ENCODE measurements at places on chromosomes 1 and 21. TPM values are rescaled to one million over a fixed set of nuclear protein-coding genes. Genes with fewer than 3 reads are reported as not detected.

DMRTB1 gene
- total RNA-seq, result not detected

KMO gene
- total RNA-seq, result 1.4 TPM

MXRA8 gene
- 0.29 TPM for total RNA-seq

DNA sequence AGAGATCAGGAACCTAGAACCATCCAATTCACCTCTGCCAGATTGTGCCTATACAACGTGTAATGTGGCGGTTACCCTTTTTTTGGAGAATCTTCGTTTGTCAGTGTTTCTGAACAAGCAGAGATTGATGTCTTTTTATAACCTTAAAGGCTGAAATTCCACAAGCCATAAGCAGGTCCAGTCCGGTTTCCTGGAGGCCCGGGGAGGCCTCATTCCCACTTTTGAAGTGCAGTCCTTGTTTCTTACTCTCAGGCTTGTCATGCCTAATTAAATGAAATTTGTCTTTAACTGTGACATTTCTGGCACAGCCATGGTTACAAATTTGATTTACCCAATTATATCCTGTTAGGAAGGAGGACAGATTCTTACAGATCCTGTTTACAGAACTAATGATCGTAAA lies 27.8 kb downstream of the ZNF362 start:
- peaks cover 5% of the 10 kb centered on the region for H3K36me3 ChIP-seq
- no peak for DNase-seq
- no peak overlapping the region for H3K27ac ChIP-seq
- no peaks in the 10 kb centered on the region for H3K27me3 ChIP-seq
- no peaks in the 10 kb centered on the region for H3K4me1 ChIP-seq

DNA sequence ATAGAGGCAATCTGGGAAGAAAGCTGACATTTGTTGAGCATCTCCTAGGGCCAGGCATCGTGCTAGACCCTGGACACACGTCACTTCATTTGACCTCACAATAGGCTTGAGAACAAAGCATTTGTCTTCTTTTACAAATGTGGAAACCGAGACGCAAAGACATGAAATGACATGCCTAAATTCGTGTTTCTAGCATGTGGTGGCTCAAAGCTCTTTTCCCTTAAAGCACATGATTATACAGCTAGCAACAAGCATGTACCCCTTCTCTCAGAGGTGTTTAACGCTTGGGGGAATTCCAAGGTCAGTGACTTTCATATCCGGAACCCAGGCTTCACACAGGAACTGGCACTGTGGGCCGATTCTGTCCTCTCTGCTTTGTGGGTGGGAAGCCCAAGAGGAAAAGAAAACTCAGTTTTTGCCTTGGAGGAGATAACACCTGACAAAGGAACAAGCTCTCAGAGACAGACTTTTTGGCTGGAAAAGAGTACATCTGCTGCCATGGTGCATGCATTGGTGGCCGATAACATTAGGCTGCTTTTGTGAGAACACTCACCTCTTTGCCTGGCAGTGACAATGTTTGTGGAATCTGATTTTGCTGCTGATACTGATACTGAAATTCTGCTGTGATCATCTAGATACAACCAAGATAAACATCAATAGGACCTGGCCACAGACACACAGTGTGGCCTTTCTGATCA lies 15.4 kb upstream of the CD2 start:
- H3K36me3 ChIP-seq, result no peaks in the 10 kb centered on the region
- no peaks in the 10 kb centered on the region for H3K27me3 ChIP-seq
- H3K4me1 ChIP-seq, result peaks cover 42% of the 10 kb centered on the region
- H3K4me3 ChIP-seq, result peak overlapping the region; percentile 9
- peak overlapping the region; percentile 79 for H3K27ac ChIP-seq

CYP4X1 gene
- total RNA-seq, result not detected

GRCh38 chr1:96922181-96922580 lies 200.6 kb downstream of the PTBP2 start:
- no peaks in the 10 kb centered on the region for H3K36me3 ChIP-seq
- DNase-seq, result no peak
- H3K4me1 ChIP-seq, result no peaks in the 10 kb centered on the region

LCE3E gene
- total RNA-seq, result not detected

CFHR4 gene
- not detected for total RNA-seq

GRCh38 chr1:209443975-209444651 lies 139.4 kb upstream of the CAMK1G start:
- no peaks in the 10 kb centered on the region for H3K27me3 ChIP-seq
- H3K27ac ChIP-seq, result no peak overlapping the region
- no peak overlapping the region for H3K4me3 ChIP-seq
- H3K36me3 ChIP-seq, result no peaks in the 10 kb centered on the region
- H3K4me1 ChIP-seq, result no peaks in the 10 kb centered on the region

DNA sequence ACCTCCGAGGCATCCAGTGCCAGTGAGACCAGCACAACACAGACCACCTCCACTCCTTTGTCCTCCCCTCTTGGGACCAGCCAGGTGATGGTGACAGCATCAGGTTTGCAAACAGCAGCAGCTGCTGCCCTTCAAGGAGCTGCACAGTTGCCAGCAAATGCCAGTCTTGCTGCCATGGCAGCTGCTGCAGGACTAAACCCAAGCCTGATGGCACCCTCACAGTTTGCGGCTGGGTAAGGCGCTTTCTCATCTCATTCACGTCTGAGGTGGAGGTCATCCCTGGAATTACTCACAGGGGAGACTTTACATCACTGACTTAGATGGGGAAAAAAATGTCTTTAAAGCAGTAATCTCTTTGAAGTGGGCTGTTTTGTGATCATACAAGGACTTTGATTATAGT lies 106.3 kb downstream of the CD247 start:
- peaks cover 5% of the 10 kb centered on the region for H3K36me3 ChIP-seq
- no peak overlapping the region for H3K4me3 ChIP-seq
- H3K27me3 ChIP-seq, result no peaks in the 10 kb centered on the region

GRCh38 chr1:117205368-117205767 lies 5.4 kb downstream of the VTCN1 start:
- H3K27ac ChIP-seq, result no peak overlapping the region
- no peak overlapping the region for H3K4me3 ChIP-seq
- H3K4me1 ChIP-seq, result no peaks in the 10 kb centered on the region
- H3K36me3 ChIP-seq, result no peaks in the 10 kb centered on the region

ZNF692 gene
- total RNA-seq, result 58.7 TPM

- no peak overlapping the region for H3K27ac ChIP-seq
- no peak for DNase-seq
- H3K4me3 ChIP-seq, result no peak overlapping the region
- H3K27me3 ChIP-seq, result peaks cover 19% of the 10 kb centered on the region
- H3K36me3 ChIP-seq, result no peaks in the 10 kb centered on the region
These were observed 559 bp downstream of the SERTAD4 start for GRCh38 chr1:210233216-210233494.

DNA sequence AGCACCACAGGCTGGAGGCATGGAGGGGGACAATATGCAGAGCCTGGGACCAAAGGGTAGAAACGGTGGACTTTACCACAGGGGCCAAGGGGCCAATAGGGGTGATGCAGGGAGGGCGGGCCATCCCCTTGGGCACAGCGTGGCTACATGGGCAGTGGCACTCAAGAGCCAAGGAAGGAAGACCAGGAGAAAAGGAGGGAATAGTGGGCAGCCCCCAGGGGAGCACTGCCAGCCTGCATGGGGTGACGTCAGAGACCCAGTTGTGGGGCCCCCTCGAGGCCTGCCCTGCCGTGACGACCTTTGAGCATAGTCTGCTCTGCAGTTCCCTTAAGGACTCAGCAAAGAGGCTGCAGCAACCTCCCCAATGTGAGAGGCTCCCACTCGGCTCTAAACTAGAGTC lies 95.5 kb upstream of the TMPRSS2 start:
- no peak for DNase-seq
- H3K4me3 ChIP-seq, result no peak overlapping the region
- no peaks in the 10 kb centered on the region for H3K27me3 ChIP-seq
- no peaks in the 10 kb centered on the region for H3K4me1 ChIP-seq
- no peak overlapping the region for H3K27ac ChIP-seq

ITGB2 gene
- total RNA-seq, result 159 TPM

GRCh38 chr1:192669174-192669573 lies 33.2 kb downstream of the RGS13 start:
- no peaks in the 10 kb centered on the region for H3K27me3 ChIP-seq
- DNase-seq, result no peak
- no peak overlapping the region for H3K4me3 ChIP-seq

LCE1B gene
- total RNA-seq, result not detected

DNA sequence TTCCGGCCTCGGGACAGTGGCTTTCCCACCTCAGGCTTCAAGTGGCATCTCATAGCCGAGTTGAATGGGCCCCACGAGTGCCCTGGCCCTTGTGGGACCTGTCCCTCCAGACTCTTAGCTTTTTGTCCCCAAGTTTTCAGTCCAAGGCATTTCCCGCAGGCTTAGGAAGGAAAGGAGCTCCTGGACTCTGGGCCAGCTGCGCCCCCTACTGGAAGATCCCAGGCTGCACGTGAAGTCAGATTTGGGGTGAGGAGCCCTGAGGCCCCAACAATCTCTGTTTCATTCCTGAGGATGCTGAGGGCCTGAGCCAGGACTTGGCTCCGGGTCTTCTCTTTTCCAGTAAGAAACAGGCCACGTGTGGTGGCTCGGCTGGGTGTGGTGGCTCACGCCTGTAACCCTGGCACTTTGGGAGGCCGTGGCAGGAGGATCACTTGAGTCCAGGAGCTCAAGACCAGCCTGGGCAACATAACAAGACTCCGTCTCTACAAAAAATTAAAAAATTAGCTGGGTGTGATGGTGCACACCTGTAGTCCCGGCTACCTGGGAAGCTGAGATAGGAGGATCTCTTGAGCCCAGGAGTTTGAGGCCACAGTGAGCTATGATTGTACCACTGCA lies 67.4 kb downstream of the ARHGEF10L start:
- H3K4me3 ChIP-seq, result no peak overlapping the region
- H3K27ac ChIP-seq, result no peak overlapping the region
- H3K36me3 ChIP-seq, result no peaks in the 10 kb centered on the region
- no peak for DNase-seq

DNA sequence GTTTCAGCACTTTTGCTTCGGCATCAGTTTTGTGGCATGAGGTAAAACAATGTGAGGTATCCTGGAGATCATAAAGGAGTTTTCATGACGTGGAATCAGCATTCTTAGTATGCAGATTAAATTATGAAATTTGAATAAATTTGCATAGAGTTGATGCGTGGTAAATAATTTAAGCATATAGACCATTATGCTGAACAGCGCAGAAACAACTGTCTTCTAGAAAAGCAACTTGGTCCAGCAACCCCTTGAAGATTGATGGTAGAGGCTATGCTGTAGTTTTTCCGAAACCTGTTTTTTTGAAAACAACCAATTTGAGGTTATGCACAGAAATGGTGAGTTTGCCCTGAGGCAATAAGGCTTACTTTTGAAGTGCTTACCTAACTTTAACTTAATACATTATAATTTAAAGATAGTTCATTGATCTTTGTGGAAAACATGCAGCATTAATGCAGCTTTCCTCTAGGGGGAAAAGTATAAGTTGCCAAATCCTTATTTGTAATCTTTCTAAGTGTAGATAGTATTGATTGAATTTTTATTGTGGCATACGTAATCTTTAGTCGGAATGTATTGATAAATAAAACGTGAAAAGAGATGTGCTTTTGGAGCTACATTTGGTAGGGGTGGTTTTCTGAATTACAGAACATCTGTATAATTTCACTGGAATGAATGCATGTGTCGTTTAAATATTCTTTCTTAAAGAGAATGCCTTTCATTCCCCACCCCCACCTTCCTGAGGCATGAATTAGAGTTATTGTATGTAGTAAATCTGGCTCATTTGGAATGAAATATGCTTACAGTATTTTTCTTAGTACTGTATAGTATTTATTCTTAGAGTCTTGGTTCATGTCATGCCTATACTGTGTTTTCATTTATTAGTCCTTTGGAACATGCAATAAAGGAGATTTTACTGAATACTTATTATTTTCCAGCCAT lies 3.8 kb downstream of the PRDM2 start:
- DNase-seq, result no peak
- no peaks in the 10 kb centered on the region for H3K27me3 ChIP-seq
- no peak overlapping the region for H3K4me3 ChIP-seq
- peak overlapping the region; percentile 76 for H3K27ac ChIP-seq

MEX3A gene
- 1.0 TPM for total RNA-seq

DNA sequence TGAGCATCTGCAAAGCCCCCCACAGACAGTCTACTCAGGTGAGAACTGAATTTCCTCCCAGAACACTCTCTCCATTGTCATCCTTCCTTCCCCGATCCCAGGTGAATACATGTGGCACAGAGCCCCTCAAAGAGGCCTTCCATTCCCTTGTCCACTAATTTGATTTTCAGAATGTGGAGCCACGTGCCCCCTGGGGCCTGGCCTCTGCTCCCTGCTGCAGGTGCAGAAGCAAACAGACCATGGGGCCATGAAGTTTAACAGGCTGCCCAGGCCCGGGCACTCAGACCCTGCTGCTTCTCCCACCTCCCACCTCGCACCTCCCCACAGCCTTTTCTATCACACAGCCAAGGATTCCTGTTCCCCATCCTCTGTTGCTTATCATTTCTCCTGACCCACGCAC lies 243.8 kb upstream of the RAB4A start:
- H3K4me3 ChIP-seq, result no peak overlapping the region
- no peak overlapping the region for H3K27ac ChIP-seq

DNA sequence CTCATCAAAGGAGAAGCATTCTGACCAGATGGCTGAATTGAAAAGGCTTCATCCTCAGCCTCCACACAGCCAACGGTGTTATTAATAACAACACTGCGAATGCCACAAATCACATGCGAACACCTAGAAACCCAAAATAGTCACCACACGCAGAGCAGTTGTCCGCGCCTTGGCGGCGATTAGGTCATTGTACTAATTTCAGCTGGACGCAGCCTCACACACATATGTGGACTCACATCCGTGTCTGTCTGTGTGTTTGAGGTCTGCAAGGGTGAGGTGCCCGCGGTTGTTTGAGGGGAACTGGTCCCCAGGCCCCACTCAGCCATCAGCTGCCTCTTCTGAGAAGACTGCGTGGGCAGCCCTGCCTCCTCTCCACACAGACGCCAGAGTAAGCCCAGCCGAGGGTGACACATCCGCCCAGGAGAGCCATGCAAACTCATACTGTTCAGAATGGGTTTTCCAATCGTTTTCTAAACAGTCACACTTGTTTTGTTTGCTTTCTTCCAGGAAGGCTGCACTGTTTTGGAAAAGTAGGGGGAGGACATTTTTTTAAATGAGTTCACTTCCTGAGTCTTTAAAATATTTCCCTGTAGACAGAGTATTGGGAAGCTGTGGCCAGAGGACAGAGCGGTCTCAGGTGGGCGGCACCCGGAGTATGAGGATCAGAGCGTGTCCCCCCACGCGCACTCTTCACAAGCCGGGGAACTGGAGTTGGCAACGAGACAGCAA lies 53.4 kb downstream of the TOMM20 start:
- DNase-seq, result no peak
- H3K4me1 ChIP-seq, result peaks cover 16% of the 10 kb centered on the region
- H3K36me3 ChIP-seq, result no peaks in the 10 kb centered on the region
- H3K4me3 ChIP-seq, result peak overlapping the region; percentile 57
- H3K27ac ChIP-seq, result no peak overlapping the region

DNA sequence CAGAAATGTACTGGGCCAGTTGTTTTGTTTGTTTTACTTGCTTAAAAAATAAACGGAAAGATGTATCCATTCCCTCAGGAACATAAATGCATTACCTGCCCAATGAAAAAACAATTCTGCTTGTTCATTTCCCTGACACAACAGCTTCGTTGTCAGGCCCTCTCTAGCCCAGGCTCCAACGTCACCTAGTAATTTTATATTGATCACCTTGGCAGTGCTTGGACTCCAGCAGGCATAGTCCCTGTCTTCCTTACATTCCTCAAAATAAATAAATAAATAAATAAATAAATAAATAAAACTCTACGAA lies 1.2 kb downstream of the CEP170 start:
- H3K4me3 ChIP-seq, result peak overlapping the region; percentile 20
- peak overlapping the region; percentile 66 for H3K27ac ChIP-seq
- no peak for DNase-seq
- no peaks in the 10 kb centered on the region for H3K27me3 ChIP-seq
- peaks cover 24% of the 10 kb centered on the region for H3K4me1 ChIP-seq

Measured in CD8-positive, alpha-beta memory T cell (primary cell).